ENCODE measurements at places on chromosomes 4 and X.

DNA sequence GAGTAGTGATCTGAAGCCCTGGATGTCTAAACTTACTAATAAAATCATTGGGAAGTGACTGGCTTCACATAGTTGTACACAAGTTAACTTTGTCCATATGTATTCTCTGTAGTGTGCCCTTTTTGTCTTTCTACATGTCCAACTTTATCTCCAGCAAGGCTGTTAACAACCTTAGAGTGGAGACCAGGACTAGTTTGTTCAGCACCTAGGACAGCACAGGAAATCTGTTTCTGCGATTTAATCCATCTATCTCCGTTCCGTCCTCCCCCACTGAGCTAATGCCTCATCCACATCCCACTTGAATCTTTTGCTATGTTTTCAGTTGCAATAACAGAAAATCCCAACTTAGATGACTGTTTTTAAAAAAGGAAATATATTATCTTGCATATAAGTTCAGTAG is 3.4 kb upstream of the ARR3 start:
- DNase-seq = no peak

- no peak for DNase-seq
Measured at GRCh38 chrX:108250654-108251579, 159.3 kb downstream of the ATG4A start.

DNA sequence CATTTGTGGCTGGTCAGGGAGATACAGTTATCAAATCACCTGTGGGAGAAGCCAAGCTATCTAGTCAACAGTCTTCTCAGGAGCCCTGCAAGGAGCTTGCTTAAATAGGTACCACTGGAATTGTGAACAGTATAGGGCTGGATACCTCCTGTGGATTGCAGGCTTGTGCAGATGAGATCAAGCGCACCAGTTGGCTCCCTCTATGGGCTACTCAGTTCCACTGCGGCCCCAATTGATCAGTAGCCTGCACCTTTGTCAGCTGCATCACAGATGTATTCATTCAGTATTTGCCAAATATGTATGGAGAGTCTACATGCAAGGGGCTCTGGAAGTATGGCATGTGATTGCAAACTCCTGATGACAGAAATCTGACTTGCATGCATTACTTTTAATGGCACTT is 28.6 kb downstream of the TEX13A start:
- DNase-seq = no peak

DNA sequence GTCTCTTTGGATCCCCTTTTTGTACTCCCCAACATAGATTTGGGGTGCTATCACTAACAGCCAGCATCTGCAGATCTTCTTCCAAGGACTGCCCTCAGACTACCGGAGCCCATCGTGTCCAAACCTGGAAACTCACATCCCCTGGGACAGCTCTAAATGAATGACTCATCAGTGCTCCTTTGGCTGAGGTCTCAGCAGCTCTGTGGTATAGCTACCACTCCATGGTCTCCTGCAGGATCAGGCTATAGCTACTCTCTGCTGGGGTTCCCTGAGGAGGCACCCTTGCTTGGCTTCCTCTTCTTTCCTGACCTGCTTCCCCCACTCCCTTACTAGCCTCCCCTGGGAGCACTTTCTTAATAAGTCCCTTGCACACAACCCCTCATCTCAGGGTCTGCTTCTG is 97.5 kb upstream of the PRPS2 start:
- no peak for DNase-seq

Measured in CD4-positive, alpha-beta T cell treated with Interferon alpha-2 for 1 hour (primary cell).